Activated naive CD4-positive, alpha-beta T cell treated with Interleukin-2 at 50 U/mL for 16 hours (primary cell): ENCODE measurements at places on chromosomes 2 and 18.

DNA sequence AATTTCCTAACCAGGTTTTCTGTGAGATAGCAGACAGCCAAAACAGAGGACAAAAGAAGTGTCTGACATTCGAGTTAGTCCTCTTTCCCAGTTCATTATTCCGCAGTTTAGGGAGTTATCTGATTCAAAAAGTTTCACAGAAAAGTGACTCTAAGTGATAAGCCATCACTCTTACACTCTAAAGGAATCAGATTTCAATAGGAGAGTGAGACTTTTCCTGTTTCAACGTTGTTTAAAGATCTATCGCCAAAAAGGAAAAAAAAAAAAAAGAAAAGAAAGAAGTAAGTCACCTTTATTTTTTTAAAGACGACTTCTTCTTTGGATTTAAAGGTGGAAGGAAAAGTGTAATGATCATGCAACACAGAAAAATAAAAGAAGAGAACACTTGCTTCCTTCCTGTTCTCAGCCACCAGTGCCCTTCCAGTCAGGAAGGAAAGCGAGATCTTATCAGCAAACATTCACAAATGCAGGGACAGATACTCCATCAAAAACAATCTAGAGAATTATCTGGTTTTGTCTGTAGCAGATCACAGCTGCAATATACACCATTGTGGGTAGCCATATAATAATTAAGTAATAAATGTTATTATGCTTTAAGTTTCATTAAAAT lies 49.8 kb downstream of the TFPI start:
- no peak for DNase-seq

- DNase-seq, result no peak
These were observed 21.9 kb upstream of the ROCK2 start for GRCh38 chr2:11366326-11366741.

GRCh38 chr2:234164493-234165413 lies 114.3 kb downstream of the SPP2 start:
- peak; percentile 41 for DNase-seq

- DNase-seq, result no peak
These were observed 68.2 kb downstream of the PIKFYVE start for GRCh38 chr2:208334230-208334629.

GRCh38 chr2:226211439-226211838 lies 588.2 kb downstream of the IRS1 start:
- DNase-seq, result no peak

- no peak for DNase-seq
These were observed 50.0 kb downstream of the PAX3 start for GRCh38 chr2:222248818-222249217.

GRCh38 chr18:36451454-36452251 lies 154.1 kb downstream of the FHOD3 start:
- no peak for DNase-seq

DNA sequence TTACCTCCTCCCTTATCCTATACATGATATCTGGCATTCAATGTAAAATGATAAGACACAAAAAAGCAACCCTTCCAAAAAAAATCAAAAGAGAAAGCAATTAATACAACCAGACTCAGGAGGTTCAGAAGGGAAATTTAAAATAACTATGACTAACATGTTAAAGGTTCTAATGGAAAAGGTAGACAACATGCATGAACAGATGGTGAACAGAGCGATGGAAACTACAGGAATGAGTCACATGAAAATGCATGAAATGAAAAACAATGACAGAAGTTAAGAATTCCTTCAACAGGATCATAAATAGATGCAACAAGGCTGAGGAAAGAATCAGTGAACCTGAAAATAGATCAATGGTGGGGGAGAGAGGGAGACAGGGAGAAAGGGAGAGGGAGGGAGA lies 26.1 kb upstream of the ERCC3 start:
- DNase-seq, result no peak

DNA sequence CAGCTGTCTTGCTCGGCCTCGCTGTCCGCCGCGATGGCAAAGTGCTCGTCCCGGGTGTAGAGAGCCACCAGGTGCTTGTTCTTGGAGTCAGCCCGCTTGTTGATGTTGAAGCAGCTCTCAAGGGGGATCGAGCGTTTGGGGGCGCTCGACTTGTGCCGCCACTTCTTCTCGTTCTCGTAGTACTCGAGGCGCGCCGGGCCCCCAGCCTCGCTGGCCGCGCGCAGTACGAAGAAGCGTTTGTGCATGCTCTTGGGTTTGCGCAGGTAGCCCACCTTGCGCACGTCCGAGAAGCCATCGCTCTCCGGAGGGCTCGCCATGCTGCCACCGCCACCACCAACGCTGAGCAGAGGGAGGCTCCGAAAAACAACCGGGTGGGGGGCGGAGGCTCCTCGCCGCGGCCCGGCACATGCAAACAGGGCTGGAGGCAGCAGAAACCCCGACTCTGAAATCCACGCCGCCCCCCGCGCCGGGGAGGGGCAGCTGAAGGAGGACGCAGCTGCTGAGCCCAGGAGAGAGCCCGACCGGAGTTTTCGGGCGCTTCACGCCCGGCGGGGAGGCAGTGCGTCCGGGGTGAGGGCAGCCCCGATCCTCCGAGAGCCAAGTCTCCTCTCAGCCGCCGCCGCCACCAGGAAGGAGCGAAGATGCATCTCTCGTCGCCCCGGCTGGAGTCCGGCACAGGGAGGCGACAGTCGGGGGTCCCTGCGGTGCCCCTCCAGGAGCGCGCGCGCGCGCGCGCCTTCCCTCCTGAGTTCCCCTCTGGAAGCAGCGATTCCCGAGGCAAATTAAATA lies 1.0 kb downstream of the IRS1 start:
- DNase-seq, result peak; percentile 56

GRCh38 chr2:180359522-180360282 lies 352.6 kb upstream of the CWC22 start:
- DNase-seq, result no peak

GRCh38 chr2:73984922-73985307 lies 205 bp downstream of the TET3 start:
- DNase-seq, result peak; percentile 69

DNA sequence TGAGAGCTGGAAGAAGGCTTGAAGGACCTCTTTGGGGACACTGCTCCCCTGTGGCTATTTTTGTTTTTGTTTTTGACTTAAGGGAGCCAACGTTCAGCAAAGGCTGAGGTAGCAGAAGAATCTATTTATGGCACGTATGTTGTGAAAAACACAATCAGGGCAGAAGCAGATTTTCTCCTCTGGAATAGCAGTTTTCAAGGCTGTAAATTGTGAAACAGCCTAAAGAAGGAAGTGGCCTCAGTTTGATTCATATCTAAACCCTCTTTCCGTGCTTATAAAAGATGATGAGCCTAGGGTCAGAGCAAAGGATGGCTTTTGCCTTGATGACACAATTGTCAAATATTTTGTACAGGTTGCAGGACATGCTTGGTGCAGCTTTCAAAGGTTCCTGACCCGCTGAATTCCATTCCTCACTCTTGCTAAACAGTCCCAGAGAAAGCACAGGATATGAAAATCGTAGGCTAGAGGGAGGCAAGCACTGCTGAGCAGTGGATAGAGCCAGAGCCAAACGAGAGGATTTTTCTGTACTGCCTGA lies 106.2 kb upstream of the DLX2 start:
- no peak for DNase-seq

- DNase-seq, result no peak
These were observed 25.3 kb downstream of the GNAL start for GRCh38 chr18:11714244-11714918.

DNA sequence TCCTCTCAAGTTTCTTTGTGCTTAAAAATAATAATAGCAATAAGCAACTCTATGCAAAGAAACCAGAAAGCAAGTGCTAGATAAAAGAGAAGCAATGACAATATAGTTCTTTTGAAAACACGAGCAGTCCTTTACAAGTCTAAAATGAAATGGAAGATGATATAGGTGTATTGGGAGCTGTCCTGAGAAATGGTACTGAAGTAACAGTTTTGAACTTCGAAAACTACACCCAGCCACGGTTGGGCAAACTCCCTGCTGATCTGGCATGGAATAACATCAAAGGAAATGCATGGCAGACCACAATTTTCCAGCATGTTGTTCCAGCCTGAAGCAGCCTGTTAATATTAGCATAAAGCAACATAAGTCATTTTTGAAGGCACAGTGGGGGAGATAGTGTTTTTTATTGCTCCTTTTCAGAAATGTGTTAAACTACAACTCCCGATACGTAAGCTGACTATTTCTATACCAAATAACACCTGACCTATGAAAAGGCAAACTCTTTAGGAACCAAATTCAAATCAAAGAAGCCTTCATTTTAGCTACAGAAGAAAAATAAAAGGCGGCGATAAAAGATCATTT lies 596.1 kb upstream of the KLHL29 start:
- DNase-seq, result no peak

GRCh38 chr2:47014564-47015051 lies 99.0 kb upstream of the MCFD2 start:
- no peak for DNase-seq

GRCh38 chr2:10326151-10326616 lies 23.5 kb downstream of the HPCAL1 start:
- no peak for DNase-seq

DNA sequence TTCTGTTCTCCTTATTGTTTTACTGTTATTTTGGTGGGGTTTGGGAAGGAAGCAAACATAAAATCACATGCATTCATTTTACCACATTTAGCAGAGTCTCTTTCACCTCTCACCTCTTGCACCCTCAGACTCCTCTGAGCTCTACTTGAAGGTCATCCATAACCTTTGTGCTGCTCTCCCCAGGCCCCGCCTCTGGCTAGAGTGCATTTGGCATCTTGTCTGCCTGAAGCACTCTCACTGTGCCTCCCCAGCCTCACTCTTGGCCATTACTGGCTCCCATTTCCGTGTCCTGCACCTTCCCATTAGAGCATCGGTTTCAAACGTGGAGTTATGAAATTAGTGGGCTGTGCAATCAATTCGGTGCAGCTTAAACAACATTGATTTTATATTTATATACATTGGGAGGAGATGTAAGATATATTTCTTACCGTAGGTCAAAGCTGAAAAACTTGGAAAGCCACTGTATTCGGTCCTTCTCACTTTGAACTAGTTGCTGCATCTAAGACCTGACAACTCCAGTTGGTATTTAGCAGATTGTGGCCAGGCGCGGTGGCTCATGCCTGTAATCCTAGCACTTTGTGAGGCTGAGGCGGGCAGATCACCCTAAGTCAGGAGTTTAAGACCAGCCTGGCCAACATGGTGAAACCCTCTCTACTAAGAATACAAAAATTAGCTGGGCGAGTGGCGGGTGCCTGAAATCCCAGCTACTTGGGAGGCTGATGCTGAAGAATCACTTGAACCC lies 6.9 kb upstream of the ZFAND2B start:
- no peak for DNase-seq

DNA sequence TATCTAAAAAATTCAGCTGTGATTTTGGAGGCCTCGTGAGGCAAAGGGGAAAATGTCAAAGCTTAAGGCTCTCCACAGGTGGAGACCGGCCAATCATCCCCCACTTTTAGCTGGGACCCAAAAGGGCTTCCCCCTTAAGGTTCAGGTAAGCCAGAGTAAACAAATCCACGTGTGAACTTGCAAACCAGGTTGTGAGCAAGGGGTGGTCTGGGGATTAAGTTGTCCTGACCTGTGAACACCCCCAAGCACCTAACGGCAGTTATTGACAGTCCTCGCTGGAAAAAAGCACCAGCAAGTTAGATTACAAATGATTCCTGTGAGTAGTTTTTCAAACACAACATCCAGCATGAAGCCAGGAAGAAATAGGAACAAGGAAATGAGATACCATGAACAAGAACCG lies 42.9 kb downstream of the MYO7B start:
- DNase-seq, result no peak

DNA sequence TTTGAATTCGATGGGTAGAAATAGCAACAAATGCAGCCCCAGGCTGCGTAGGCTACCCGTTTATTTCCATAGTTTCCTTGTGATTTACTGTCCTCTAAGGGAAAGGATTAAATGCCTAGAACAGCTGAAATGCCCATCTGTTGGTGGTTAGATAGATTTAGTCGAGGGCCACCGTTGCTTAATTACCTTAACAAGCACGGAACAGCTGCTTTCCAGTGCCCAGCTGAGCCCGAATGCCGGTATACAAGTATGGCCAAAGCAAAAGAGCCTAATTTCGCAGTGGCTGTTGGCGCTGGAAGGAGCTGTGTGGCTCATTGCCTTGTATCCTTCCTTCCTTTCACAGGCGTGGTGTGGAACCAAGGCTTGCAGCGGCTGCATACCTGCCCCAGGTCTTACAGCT lies 109.1 kb downstream of the CABLES1 start:
- DNase-seq, result no peak

DNA sequence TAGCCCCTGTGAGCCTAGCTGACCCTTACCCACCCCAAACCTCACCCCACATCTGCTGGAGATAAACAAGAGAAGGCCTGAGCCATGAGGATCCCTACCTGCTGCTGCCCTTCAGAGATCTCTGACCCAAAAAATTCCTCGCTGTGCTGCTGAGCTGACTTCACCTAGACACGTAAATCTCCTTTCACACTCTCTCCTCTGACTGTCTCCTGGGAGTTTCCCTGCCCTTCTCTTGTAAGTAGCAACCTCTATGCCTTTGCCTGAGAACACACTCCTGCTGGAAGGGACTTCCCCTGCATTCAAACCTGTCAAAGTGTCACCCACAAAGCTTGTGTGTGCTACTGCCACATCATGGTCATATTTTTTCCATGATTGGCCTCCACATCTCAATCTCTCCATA lies 134.2 kb upstream of the NOL4 start:
- no peak for DNase-seq

DNA sequence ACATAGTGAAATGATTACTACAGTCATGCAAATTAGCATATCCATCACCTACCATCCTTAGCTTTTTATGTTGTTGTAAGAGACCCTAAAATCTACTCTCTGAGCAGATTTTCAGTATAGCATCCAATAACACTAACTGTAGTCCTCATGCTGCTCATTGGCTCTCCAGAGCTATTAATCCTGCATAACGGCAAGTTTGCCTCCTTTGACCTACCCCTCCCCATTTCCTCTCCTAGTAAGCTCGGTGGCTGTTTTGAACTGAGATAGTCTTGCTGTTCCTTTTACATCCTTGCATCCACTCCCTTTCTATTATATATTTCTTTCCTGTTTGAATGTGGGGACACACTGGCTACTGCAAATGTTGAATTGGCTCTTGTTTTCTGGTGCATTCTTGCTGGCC lies 481.5 kb downstream of the TSN start:
- DNase-seq, result no peak

DNA sequence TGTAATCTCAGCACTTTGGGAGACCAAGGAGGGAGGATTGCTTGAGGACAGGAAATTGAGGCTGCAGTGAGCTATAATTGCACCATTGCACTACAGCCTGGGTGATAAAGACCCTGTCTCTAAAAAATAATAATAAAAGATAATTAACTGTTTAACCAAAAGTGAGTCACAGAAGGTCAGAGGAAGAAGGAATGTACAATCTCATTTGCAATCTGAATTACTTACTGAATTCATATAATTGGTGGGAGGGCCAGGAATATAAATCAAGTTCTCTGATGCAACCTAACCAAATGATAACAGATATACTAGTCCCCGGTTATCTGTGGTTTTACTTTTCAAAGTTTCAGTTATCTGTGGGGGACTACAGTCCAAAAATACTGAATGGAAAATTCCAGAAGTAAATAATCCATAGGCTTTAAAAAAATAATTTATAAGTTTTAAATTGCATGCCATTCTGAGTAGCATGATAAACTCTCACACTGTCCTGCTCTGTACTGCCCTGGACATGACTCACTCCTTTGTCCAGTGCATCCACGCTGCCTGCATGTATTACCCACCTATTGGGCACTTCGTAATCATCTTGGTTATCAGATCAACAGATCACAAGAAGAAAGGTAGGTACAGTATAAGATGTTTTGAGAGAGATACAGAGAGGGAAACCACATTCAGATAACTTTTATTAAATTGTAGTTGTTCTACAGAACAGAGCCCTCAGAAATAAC lies 12.8 kb upstream of the MATN3 start:
- no peak for DNase-seq

GRCh38 chr2:240718896-240719490 lies 27.3 kb downstream of the AQP12A start:
- DNase-seq, result no peak

GRCh38 chr2:43218155-43218701 lies 8.2 kb downstream of the ZFP36L2 start:
- DNase-seq, result no peak
